ENCODE measurements at places on chromosomes 6 and 20. TPM values are rescaled to one million over a fixed set of nuclear protein-coding genes. Genes with fewer than 3 reads are reported as not detected.

DNA sequence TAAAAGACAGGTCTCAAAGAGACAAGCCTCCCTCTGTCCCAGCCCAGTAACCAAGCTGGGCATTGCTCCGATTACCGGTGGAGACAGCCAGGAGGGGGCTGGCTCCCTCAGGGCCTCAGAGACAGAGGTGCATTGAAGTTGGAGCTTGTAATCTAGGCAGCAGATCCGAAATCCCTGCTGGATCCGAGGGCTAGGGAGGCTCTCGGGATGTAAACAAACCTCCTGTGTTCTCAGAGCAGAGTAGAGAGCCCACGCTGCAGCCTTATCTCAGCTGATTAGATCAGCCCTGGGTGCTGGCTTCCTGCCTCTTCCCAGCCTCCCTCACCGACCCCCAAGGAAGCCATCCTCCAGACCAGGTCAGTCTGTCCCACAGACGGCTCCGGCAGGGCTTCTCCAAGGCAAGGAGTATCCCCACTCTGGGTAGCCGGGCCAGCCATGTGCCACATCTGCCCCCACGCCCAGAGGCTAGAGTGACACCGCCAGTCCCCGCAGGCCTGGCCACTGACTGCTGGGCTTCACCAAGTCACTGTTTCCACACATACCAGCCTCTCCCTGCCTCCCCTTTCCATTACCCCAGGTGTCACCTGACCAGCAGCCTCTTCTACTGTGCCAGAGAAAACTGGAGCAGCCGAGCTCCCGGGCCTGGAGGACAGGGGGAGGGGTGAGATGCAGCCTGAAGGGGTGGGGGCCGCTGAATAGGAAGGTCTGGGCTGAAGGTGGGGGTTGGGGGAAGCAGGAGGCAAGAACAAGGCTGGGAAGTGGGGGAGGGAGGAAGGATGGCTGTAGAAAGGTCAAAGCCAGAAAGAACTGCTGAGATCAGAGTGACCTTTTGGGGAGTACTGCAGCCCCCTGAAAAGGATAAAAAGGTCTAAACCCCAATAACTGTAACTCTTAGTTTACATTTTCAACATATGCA is 6.0 kb downstream of the SDC4 start:
- peak; percentile 38 for DNase-seq

DNA sequence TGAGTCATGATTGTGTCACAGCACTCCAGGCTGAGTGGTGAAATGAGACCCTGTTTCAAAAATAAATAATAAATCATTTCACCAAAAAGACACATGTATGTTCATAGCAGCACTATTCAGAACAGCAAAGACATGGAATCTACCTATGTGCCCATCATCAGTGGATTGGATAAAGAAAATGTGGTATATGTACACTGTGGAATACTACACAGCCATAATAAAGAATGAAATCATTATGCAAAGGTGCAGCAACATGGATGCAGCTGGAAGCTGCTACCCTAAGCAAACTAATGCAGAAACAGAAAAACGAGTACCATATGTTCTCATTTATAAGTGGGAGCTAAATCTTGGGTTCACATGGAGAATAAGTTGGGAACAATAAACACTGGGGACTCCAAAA is 33.1 kb downstream of the ZNF451 start:
- no peak for DNase-seq

DNA sequence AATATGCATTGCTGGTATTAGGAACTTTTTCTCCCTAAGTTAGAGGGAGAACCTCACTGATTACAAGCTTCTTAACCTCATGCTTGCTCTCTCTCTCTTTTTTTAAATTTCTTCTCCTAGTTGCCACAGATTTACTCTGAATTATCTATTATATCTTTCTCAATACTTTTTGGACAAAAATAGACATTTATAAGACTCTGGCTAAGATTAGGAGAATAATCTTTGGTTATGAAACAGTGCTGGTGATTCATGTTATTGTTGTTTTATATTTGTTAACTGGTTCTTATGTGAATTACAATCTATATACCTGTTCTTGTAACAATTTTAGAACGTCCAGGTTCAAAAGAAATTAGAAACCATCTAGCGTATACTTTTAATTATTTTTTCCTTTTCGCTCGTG is 187.8 kb downstream of the OGFRL1 start:
- DNase-seq: no peak

GRCh38 chr20:58808271-58809046 is 42.2 kb downstream of the GNAS-AS1 start:
- no peak for DNase-seq

DNA sequence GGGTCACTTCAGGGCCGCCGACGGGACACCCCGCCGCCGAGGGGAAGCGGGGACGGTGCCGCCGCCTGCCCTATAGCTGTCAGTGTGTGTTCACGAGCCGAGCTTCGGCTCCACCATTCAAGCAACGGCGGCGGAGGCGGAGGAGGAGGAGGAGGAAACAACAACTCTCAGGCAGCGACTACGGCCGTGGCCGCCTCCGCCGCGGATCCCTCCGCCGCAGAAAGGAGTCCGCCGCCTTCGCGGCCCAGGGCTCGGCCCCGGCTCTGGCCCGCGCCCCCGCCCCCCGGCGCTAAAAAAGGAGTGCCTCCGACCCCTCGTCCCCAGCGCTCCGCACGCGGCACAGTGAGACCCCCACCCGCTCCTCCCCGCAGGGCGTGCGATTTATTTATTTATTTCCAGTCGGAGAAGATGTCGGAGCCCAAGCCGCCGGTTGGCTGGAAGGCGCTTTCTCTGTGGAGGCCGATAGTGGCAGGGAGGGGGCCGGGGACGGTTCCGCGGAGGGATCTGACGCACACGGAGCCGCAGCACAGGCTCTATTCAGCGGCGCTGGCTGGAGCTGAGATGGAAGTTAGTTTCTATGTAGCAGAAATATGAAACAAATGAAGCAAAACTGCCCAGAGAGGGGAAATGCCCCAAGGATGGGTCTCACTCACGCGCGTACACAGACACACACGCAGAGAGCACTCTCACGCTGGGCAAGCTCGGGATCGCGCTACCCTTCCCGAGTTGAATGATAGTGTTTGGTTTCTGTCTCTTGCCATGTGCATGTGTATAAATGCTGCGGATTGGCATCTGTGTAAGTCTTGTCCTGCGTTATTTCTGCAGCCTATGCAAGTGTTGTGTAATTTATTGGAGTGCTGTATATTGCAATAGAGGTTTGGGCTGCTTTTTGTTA is at the start of gene PHIP:
Gene PHIP, minus strand, starts transcription at position 180 of the 895 bp plus-strand sequence. CDS start 186 bp downstream, outside the sequence.
- DNase-seq: peak; percentile 79

DNA sequence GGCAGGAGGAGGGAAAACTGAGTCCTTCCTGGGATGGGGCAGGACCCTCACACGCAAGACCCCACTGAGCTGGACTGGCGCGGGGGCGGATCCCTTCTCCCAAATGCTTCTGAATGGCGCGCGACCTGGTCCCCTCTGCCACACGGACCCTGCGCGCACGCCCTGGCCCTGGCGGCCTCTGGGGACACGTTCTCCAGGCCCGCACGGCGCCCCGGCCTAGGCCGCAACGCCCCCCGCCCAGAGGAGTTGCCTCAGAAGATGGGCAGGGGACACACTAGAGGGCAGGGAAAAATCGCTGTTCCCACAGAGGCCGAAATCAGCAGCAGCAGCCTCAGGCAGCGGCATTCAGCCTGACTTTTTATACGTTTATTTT is 45.2 kb upstream of the OSTM1 start:
- DNase-seq: no peak

Gene LBP
- not detected for total RNA-seq

Gene COL21A1
- total RNA-seq: 1.6 TPM

DNA sequence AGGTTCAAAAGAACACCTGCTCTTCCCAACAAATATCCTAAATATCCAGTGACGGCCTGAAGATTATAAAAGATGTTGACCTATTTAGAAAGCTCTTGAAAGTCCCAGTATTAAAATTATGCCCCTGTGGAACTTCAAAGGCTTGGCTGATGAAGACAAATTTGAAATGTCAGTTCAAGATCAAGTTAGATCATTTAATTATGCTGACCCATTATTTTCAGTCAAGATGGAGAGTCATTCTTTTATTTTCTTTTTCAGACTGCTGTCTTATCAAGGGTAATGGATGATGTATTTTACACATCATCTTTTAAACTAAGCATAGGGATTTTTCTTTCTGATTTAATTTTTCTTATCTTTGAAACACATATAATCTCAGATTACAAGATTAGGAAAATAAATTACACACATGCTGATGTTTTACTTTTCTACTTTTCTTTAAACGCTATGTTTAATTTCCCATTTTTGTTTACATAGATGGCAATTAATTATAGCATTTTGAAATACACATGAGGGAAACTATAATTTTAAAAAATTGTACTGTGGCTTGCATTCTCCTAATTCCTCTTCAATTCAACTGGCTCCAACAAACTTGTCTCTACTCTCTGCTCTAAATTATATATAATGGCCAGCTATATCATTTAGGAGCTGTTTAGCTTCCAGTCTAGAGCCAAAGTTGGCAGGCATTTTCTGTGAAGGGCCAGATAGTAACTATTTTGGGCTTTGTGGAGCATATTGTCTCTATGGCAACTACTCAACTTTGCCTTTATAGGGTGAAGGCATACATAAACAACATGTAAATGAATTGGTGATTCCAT is 123.7 kb downstream of the RCAN2 start:
- no peak for DNase-seq

DNA sequence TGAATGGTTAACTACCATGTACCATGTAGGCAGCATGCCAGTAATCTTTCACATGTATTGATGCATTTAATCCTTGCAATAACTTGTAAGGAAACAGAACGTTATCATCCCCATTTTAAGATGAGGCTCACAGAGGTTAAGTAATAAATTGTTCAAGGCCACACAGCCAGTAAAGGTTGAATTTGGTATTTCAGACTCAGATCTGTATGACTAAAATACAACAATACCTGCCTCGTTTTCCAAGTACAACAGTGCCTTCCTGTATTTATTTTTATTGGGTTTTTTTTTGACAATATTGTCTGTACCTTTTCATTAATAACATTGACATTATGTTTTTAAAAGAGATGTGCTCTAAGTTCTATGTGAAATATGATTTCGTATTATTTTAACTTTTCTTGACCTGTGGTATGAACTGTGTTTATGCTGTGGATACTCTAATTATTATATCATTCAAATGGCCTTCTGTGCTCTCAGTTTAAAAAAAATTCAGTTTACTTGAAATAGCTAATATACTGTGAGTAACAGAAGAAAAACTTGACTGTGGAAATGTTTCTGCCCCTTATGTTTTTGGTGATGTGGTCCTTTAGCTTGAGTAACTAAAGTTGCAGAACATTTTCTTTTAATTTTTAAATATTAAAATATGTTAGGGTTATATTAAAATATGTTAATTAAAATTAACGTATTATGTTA is 39.7 kb downstream of the XRN2 start:
- no peak for DNase-seq

DNA sequence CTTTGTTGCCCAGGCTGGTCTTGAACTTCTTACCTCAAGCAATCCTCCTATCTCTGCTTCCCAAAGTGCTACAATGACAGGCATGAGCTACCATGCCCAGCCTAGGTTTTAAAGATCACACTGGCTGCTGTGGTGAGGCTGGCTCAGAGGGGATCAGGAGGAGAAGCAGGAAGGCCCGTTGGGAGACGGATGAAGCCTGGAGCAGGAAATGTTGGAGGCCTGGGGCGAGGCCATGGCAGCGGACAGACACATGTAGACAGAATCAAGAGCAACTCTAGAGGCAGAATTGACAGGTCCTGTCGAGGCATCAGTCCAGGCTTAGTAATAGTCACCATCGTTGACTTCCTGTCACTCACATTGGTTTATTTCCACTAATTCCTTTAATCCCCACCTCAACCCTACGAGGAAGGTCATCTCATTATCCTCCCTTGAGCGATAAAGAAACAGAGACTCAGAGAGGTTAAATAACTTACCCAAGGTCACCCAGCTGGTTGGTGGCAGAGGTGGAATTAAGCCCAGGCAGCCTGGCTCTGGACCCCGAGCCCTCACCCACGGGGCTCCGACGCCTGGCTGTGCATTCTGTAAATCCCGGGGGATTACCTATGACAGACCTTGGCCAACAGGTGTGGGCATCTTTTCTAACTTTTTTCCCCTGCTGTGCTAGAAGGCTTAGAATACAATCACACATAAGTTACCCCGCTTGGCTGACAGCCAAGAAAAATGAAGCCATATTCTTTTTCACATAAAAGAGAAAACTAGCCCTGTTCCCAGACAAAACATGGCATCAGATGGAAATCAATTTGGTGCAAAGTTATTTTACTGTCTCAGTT is 113.4 kb downstream of the EYA2 start:
- no peak for DNase-seq

Gene TINAG
- 0.41 TPM for total RNA-seq

Gene PTPRT
- total RNA-seq: 26.9 TPM

- DNase-seq: no peak
Observed at GRCh38 chr20:10236540-10237533, 18.2 kb downstream of the SNAP25 start.

- no peak for DNase-seq
Observed at GRCh38 chr20:31694842-31695593, 27.6 kb downstream of the BCL2L1 start.

GRCh38 chr20:58719971-58720371 is 27.4 kb downstream of the NPEPL1 start:
- DNase-seq: no peak

Gene BPIFA1
- total RNA-seq: not detected

Gene RCAN2
- 15.1 TPM for total RNA-seq

DNA sequence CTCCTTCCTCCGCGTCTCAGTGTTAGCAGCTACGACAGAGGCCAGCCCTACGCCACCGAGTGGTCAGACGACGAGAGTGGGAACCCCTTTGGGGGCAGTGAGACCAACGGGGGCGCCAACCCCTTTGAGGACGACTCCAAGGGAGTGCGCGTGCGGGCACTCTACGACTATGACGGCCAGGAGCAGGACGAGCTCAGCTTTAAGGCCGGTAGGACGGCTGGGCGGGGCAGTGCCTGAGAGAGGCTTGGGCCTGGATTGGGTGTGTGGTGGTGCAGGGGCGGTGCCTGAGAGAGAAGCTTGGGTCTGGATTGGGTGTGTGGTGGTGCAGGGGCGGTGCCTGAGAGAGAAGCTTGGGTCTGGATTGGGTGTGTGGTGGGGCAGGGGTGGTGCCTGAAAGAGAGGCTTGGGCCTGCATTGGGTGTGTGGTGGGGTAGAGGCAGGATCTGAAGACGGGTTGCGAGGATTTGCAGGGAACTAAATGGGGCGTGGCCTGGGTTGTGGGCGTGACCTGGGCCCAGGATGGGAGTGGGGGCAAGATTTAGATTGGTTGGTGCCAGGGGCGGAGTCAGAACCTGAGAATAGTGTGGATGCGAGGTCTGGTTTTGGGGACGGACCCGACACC is 24.4 kb downstream of the SPDEF start:
- DNase-seq: no peak
